Stimulated activated CD4-positive, alpha-beta T cell treated with anti-CD3 and anti-CD28 coated beads, Interleukin-1b, Interleukin-23, amount 100 ng/mL, for 1 hour (primary cell): ENCODE measurements at places on chromosomes 5 and 9.

DNA sequence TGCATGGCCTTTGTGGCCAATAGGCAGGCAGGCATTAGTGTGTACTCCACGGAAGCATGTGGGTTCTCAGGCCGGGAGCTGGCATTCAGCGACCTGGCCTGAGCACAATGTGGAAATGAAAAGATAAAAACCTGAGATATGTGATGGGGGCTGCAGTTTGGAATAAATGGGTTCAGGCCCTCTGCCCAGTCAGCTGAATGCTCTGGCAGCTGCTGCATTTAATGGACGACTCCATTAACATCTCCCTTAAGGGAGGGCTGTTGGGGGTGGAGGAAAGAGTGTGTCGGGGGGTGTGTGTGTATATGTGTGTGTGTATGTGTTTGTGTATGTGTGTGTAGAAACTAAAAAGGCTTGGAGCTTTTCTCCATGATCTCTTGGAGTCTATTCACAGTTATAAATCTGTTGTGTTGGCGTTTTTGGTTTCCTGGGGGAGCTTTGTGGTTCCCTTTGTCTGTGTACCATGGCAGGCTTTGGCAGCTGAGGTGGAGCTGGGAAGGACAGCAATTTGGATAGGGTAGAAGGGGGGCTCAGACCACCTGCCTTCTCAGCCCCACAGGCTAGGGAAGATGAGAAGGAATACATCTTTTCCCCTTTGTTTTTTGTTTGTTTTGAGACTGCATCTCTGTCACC is 27.3 kb upstream of the HSPA9 start:
- no peak for DNase-seq

- DNase-seq = no peak
Observed at GRCh38 chr5:76604838-76605237, 18.4 kb downstream of the F2RL2 start.

- no peak for DNase-seq
Observed at GRCh38 chr9:79489261-79490000, 82.3 kb upstream of the TLE4 start.

GRCh38 chr9:34558919-34559623 is 30.5 kb downstream of the CNTFR start:
- DNase-seq = no peak

GRCh38 chr9:114214181-114214580 is 58.8 kb downstream of the COL27A1 start:
- no peak for DNase-seq

- no peak for DNase-seq
Observed at GRCh38 chr9:111099199-111100008, 61.1 kb upstream of the LPAR1 start.

GRCh38 chr5:100796851-100797250 is 106.2 kb downstream of the ST8SIA4 start:
- DNase-seq = no peak

DNA sequence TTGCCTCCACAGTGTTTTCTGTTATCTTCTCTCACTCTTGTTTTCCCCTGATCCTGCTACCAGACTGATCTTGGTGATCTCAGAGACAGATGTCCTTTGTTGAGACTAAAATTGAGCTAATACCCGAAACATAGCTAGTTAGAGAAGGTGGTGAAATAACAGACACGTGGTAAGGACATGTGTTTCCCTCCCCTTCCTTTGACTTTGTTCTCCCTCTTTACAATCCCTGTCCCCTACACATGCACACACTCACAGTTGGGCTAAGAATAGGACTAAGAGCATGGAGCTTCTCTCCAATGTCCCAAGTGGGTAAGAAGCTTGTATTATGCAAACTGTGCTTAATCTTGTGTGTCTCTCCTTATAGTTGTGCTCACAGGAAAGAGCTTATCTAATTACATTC is 1603.0 kb upstream of the C9orf72 start:
- no peak for DNase-seq

- no peak for DNase-seq
Observed at GRCh38 chr9:111360881-111361280, 30.9 kb upstream of the OR2K2 start.

GRCh38 chr5:95887977-95888376 is 65.5 kb upstream of the GLRX start:
- no peak for DNase-seq

- no peak for DNase-seq
Observed at GRCh38 chr5:173969167-173970049, 19.6 kb upstream of the C5orf47 start.

GRCh38 chr5:104429911-104430310 is 867.3 kb upstream of the NUDT12 start:
- DNase-seq = no peak
